RCC 7860 (cell line): ENCODE measurements at places on chromosomes 5 and 9.

DNA sequence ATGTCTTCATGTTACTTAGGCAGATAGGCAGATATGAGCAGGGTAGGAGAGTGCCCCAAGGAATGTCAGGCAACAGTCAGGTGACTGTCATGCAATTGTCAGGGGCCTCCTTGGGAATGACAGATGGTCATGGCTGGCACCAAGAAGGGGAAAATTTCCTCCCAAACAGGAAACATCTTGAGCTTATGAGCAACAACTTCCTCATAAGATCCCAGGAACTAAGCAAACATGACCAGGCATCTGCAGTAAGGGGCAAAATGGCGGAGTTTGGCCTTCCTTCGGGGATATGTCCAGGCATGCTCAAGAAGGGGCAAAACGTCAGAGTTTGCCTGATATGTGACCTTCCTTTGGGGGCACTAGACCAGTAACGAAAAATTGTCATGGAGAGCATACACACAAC lies 591.8 kb downstream of the PDE4D start:
- no peak for DNase-seq

GRCh38 chr9:87674565-87675299 lies 51.2 kb upstream of the CTSL start:
- no peak for DNase-seq

DNA sequence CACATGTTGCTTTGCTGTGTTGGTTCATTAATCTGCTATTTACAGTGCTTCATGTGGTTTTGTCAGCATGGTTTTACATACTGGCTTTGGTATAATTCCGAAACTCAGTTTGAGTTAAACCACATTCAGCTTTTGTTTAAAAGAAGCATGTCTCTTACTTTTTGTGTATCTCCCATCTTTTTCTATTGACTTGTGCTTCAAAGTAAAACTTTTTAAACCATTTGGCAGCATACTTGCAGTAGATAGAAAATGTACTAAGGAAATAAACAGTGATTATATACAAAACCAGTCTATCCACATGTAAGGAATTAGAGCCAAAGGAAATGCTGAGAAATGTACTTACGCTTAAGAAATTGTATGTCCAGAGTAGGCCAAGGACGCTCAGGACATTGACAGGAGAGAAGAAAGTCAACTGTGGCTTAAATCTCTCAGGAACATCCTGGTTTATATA lies 286.9 kb downstream of the ARHGEF28 start:
- no peak for DNase-seq

GRCh38 chr5:76230711-76231285 lies 147.6 kb downstream of the SV2C start:
- no peak for DNase-seq

DNA sequence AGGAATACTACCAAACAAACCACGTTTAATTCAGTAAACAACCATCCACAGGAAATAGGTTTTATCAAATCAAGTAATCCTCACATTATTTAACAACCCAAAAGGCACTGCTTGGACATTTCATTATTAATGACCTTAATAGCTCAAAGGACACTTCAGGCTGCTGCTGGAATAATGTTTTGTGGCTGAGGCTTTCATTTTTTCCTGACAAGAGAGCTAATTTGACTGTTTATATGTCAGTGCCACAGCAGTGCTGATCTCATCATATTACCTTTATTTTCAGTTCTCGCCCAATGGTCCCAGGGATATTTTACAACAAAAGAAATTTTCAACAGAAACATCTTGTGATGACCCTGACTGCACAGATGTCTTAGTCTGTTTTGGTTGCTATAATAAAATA lies 589.8 kb upstream of the GRAMD2B start:
- no peak for DNase-seq

DNA sequence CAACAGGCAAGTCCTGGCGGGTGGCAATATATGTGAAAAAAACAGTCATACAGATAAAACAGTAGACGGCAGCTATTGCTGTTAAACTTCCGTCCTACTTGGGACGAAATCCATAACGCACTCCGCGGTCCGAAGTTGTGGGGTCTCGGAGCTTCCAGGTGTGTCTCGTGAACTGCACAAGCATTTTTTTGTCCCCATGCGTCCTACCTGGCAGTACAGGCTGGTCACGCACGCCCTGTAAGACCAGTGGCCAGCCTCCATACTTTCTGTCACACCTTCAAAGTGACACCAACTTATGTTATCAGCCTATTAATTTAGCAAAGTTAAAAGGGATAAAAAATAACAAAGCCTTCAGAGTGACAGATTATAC lies 51.3 kb downstream of the TGFBI start:
- DNase-seq, result no peak

DNA sequence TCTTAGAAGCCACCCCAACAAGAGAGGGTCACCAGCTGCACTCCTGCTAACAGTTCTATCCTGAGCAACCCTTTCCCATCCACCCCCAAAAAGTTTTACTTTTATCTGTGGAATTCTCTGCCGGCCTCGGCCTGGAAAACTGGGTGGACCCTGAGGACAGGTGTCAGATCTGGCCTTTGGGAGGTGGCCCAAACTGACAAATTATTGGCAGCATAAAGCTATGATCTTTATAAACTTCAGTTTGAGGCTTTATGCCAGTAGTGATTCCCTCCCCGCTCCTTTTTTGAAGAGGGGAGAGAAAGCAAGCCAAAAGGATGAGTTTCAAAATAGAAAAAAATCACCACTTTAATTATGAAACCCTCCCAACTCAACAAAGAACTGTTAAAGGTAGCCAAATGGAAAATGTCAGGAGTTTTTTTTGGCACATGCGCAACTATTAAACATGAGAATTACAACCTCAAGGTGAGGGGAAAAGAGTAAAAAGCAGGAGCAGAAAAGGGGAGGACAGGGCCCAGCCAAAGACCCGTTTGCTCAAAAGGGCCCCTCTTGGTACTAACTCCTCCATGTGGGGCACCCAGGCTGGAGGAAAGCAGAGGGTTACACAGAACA lies 49.4 kb downstream of the FBXW11 start:
- no peak for DNase-seq

GRCh38 chr5:148401604-148402003 lies 17.8 kb downstream of the FBXO38 start:
- no peak for DNase-seq

- DNase-seq, result peak; percentile 26
These were observed 52.9 kb downstream of the C9orf50 start for GRCh38 chr9:129567842-129568559.

DNA sequence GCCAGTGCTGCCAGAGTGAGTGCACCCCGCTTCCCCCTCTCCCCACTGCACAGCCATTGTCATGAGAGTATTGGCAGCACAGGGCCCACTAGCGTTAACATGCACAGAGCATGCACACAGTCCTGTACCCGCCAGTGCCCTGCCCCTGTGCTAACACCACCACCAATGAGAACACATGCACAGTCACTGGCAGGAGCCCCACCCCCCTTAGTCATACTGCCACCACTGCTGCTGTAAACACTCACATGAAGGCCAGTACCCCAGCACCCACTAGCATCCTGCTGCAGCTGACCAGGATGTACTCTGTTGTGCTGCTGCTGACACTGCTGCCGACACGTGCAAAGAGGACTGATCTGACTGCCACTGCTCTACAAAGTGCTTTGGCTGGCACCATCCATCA lies 19.5 kb upstream of the RANBP6 start:
- no peak for DNase-seq

DNA sequence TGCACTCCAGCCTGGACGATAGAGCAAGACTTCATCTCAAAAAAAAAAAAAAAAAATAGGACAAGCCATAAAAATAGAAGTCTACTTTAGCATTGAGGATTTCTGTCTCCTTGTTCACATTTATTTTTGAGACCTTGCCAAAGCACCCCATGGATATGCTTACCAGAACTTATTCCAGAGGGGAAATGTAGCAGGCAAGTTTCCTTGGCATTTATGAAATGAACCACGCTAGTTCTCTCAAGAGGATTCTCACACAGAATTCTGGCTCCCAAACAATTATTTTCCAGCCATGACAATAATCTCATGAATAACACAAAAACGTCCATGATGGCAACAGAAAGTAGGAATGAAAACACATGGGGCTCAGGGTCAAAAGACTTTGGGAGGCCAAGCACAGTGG lies 23.4 kb upstream of the GPX8 start:
- no peak for DNase-seq

- DNase-seq, result no peak
These were observed 3.8 kb upstream of the FBXW11 start for GRCh38 chr5:172010278-172010677.

- DNase-seq, result no peak
These were observed 4.5 kb downstream of the RPS6 start for GRCh38 chr9:19375538-19375937.

GRCh38 chr5:555058-555623 lies 30.9 kb upstream of the SLC9A3 start:
- DNase-seq, result no peak

- no peak for DNase-seq
These were observed 114.7 kb upstream of the GDNF start for GRCh38 chr5:37954561-37954960.

- DNase-seq, result no peak
These were observed 155.9 kb downstream of the ERCC6L2 start for GRCh38 chr9:96031366-96031824.

GRCh38 chr5:68845131-68845530 lies 248.7 kb upstream of the SLC30A5 start:
- no peak for DNase-seq

DNA sequence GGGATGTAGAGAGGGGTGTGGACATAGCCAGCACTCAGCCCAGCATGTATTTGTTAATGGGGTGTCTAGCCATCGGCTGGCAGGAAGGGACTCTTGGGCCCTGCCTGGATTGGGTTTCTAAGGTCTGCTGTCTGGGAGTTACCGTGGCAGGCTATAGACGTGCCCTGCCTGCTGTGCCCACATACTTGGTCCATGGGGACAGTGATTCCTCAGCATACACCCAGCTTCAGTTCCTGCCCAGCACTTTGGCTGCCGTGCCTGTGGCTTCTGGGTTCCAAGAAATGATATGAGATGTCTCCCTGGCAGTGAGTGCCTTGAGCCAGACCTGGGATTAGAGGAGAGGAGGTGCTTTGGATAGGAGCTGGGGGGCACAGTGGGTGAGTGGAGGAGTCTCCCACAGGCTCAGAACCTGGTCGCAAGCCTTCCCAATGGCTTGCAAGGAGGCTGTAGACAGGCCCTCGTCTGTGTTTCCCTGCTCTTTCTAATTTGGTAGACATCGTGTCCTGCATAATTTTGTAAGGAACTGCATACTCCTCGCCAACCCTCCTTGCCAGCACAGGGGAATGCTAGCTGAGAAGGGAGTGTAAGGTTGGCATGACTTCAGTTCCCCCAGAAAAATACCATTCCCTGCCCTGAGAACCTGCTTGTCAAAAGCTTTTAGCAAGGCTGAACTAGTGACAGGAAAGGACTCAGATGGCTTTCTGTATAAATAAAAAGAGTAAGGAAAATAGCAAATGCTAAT lies 287.9 kb downstream of the ZSWIM6 start:
- DNase-seq, result no peak

DNA sequence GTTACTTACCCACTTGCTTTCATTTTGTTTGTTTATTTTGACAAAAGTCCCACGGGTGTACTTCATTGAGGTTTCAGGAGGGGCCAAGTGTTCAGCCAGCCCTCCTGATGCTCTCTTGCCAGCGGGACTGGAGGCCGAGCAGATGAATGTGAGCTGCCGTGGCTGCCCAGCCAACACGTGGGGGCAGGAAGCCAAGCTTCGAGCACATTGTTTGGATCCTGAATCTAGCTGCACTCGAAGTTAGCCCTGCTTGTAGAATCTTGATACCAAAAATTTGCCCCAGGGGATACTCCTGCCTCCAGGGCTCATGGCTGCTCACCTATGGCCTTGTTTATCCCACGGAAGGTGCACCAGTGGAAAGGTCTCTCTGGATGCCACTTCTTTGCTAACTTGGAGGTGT lies 49.3 kb downstream of the RASGEF1C start:
- no peak for DNase-seq

DNA sequence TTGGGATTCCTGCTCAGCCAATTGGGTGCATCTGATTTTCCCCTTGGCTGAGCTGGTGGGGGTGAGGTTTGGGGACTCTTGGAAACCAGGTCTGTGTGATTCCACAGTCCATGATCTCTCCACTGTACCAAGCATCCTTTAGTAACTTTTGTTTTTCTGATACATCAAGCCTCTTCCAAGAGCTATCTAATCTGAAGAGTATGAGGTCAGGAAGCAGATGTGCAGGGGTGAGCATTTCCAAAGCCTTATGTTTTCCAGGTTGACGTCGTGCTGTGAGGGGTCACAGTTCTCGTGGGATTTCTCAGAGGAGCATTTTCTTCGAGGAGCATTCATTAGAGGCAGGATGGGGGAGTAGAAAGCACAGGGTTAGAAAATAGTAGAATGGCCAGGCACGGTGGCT lies 95.3 kb downstream of the KLF4 start:
- DNase-seq, result no peak
